ENCODE measurements at places on chromosomes 11 and 22.

DNA sequence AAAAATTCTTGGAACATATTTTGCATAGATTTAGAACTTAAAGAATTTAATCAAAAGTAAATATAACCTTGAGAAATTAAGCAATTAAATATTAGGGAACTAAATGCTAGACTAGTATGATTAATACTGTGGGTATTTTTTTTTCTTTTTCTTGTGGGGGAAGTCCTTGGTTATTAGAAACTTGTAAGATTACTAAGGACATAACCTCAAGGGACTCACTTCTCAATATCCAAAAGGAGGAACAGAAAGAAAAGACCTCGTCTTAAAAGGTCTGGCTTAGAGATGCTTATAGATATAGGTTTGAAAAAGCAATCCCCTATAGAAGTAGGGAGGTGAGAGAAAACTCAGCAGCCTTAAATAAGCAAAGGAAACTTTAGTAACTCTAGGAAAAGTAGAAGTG lies 368.5 kb downstream of the INSC start:
- DNase-seq, result no peak

DNA sequence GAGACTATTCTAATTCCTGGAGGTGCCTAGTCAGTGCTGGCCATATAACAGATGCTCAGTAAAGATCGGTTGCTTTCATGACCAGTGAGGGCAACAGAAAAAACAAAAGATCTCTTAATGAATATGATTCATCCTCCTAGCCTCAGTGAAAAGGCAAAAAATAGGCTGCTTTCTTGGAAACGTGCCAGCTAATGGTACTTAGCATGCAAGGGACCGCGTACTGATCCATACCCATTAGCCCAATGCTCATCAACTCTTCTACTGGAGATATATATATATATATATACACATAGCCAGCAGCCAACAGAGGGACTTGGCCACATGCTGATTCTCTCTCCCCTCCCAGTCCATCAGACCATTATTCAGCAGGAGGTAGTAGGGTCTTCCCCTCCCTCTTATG lies 320.4 kb downstream of the KIRREL3 start:
- DNase-seq, result no peak

- no peak for DNase-seq
These were observed 19.2 kb downstream of the SELENOO start for GRCh38 chr22:50219800-50220602.

DNA sequence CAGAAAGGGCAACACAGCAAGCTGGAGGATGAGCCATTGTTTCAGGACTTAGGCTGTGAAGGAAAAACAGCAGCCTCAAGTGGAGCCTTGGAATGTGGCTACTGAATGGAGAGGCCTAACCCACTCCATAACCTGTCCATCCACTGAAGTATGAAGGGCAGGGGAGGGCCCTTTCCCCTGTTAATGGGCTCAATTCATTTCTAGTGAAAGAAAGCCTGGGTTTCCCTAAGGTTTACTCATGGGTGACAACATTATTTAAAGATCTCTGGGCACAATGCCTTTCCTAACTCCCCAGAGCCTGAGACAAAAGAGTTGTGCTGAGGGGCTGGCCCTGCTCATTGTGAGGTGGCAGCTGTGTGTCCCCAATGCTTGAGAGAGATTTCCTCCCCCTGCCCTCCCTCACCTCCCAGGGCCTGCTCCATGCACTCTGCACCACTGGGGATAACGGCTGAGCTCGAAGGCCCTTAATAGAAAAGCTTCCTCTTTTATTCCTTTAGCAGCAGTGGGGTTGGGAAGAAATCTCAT lies 83.8 kb downstream of the ME3 start:
- DNase-seq, result no peak

DNA sequence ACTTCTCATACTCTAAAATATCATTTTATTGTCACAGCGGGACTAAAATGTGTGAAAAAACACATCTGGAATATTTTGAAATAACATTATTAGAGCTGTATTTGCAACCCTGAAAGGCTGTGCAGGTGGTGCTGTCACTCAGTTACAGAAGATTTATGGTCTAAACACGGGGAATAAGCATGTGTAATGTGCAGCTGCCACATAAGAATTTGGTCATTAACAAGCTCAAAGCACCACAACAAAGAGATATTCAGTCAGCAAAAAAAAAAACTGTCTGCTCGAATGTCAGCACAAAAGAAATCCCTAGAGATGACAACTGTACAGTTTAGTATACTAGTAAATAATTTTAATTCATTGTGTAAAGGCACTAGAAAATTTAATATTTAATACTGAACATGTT lies 31.3 kb downstream of the TMEM123 start:
- DNase-seq, result no peak

- no peak for DNase-seq
These were observed 921 bp downstream of the CCDC116 start for GRCh38 chr22:21633481-21633880.

GRCh38 chr11:12276356-12276755 lies 101.0 kb upstream of the PARVA start:
- DNase-seq, result no peak

- no peak for DNase-seq
These were observed 13.1 kb upstream of the TMEM123 start for GRCh38 chr11:102465696-102466095.
